Effector memory CD4-positive, alpha-beta T cell (primary cell): ENCODE measurements at places on chromosomes 11 and 22.

DNA sequence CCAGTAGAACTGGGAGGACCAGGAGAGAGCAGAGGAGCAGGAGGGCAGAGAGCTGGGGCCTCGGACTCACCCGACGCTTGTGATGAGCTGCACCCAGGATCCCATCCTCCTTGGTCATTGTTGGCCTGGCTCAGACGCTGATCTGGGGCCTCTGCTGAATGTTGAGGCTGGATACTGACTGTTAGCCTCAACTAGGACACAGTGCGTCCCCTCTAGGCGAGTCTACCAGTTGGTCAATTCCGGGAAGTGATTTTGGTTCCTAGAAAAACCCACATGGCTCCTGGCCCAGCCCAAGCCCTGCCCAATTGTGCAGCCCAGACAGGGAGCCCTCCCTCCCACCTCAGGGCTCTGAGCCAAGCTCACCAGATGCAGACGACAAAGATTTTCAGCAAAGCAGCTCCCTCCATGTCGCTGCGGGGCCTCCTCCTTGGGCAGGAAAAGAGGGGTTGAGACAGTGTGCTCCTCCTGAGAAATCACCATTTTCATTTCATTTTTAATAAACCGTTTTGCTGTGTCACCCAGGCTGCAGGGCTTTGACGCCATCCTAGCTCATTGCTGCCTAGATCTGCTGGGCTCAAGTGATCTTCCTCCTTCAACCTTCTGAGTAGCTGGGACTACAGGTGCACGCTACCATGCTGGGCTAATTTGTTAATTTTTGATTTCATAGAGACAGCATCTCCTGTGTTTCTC is at the start of gene APOL4:
Gene APOL4 (minus strand): TSS at position 180 of the 690 bp plus-strand sequence. CDS start 75 bp downstream, at position 105.
- DNase-seq = no peak

GRCh38 chr22:35921044-35921443 is 107.6 kb downstream of the RBFOX2 start:
- no peak for DNase-seq

DNA sequence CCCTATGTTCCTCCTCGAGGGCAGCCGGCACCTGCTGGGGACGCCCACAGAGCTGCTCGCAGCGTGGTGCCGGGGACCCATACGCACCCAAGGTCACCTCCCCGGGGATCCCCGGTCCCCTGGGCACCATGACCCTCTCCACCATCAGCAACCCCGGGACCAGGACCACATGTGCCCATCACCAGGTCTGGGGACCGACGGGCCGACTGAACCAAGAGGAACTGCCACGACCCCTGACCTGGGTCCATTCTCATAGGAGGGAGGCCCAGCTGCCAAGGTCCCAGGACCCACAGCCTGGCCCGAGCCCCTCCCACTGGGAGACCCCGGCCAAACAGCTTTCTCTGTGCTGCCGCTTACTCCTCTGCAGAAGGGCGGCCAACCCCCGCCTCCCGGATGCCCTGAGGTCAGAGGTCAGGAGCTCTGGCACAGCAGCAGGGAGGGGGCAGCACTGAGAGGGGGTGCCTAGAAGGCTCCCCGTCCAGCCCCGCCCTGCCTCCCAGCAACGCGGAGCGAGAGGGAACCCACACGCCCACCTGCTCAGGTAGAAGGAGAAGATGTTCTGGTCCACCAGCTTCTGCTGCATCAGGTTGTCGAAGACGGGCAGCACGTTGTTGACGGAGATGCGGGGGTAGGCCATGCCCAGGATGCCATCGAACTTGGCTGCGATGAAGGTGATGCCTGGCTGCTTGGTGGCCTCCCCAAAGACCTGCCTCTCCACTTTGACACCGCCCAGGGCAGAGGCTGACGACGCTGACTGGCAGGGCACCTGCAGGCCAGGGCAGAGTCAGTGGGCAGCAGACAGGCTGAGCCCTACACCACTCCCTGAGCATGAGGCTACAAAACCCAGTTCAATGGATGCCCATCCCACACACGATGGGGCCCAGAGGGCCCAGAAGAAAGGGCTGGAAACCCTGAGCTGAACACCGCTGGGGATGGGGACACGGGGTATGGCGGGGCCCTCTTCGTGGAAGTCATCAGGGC is 6.6 kb downstream of the CTSD start:
- no peak for DNase-seq

DNA sequence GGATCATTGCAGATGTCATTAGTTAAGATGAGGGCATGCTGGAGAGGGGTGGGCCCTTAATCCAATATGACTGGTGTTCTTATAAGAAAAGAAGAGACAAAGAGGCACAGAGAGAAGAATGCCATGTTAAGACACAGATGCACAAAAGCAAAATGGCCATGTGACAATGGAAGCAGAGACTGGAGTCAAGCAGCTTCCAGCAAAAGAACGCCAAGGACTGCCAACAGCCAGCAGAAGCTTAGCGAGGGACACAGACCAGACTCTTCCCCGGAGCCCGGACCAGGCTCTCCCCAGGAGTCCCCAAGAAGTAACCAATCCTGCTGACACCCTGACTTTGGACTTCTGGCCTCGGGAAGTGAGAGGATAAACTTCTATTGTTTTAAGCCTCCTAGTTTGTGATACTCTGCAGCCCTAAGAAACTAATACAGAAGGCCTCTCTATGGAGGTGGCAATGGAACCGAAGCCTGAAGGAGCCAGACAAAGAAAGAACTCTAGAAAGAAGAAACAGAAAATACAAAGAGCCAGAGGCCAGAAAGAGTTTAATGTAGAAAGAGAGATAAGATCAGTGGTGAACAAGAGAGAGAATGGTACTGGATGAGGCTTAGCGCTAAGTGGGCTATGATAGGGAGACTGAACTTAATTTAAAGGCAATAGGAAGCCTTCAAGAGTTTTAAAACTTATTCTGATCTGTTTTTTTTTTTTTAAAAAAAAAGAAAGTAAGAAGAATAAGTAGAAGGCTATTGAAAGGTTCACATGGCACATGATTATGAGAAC is 27.7 kb downstream of the PRCP start:
- no peak for DNase-seq

DNA sequence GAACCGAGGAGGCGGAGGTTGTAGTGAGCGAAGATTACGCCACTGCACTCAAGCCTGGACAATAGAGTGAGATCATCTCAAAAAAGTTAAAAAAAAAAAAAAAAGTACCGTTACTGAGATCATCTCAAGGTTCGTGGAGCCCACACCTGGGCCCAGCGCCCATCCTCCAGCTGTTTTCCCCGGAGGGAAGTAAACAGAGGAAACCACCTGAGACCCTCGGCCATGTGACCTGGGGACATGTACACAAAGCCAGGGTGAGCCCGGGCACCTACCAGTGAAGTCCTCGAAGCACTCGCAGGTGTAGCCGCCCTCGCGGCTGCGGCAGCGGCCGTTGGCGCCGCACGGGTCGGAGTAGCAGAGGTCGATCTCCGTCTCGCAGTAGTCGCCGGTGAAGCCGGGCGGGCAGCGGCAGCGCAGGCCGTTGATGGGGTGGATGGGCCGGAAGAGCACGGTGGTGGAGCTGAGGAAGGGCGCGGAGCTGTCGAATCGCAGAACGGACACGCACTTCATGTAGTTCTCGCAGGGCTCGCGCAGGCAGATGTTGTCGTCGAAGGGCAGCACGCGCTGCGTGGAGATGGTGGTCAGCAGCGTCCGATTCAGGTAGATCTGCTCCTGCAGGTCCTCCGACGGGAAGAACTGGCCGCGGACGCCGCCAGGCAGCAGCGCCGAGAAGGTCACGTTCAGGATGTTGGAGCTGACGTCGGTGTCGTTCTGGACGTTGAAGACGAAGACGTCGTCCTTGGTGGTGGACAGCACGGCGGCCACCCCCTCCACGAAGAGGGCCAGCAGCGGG is 73.8 kb downstream of the CELSR1 start:
- DNase-seq = no peak

- DNase-seq = no peak
Observed at GRCh38 chr11:36048496-36049247, 104.8 kb downstream of the LDLRAD3 start.

DNA sequence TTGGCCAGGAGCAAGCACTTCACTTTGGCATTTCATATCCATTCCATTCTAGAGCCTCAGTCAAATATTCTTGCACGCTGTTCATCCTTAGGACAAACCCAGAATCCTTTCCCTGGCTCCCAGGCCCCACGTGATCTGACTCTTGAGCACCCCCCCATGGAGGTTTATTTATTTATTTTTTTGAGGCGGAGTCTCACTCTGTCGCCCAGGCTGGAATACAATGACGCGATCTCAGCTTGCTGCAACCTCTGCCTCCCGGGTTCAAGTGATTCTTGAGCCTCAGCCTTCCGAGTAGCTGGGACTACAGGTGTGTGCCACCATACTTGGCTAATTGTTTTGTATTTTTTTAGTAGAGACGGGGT is 12.7 kb upstream of the TSGA10IP start:
- DNase-seq = no peak

DNA sequence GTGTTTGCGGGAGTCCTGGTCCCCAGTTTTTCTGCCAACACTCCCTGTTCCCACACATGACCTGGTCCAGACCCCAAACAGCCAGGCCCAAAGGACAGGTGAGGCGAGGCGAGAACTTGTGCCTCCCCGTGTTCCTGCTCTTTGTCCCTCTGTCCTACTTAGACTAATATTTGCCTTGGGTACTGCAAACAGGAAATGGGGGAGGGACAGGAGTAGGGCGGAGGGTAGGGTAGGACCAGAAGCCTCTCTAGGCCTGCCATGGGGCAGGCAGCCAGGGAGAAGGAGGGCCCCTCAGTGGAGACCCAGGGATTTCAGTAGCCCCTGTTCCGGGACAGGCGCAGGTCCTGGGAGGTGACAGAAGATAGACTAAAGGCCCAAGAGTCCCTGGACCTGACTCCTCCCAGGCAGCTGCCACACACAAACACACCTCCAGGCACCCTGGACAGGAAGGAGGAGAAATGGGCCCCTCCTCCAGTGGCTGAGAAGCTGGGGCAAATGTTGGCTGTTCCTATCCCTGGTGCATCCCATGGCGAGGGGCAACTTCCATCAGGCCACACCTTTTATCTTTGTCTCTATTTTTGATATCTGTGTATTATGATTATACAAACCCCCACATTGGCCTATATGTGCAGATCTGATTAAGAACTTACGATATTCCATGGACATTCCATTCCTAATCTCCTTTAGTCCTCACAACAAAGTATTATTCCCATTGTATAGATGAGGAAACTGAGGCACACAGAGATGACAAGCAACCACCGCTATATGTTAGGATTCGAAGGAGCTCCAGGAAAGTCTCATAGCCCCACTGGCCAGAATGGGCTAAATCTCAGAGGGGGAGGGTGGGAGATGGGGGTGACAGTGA is 626 bp upstream of the F2 start:
- DNase-seq = no peak

DNA sequence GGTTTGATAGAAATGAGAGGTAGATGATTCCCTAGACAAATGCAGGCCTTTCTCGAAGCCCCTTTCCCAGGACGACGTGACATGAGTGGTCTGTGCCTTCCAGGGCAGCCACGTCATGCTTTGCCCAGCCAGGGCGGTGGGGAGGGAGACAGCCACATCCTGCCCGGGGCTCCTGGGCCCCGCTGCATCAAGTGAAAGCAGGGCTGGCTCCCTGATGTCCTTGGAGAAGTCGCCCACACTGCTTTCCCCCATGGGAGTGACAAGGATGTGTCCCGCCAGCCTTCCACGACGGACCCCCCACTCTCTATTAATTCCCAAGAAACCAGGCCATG is 13.2 kb downstream of the PPARA start:
- no peak for DNase-seq

DNA sequence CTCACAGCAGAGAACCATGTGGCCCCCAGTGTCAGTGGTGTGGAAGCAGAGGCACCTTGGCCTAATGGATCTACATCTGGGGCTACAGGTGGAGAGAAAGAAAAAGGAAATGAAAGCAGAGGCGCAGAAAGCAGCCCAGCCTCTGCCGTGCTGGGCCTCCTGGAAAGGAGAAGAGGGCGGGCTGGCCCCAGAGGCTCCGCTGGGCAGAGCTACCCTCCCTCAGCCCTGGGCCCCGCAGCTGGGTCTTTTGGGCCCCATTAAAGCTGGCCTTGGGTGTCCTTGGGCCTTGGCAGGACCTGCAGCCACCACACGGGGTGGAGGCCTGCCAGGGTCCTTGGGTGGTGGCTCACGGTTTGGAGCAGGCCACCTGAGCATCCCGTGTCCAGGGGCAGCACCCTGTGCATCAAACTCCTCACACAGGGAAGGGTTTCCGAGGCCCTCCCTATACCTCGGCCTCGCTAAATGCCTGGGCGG is 31.6 kb upstream of the GAL start:
- no peak for DNase-seq

- no peak for DNase-seq
Observed at GRCh38 chr11:4884361-4884760, 2.7 kb downstream of the OR51T1 start.

DNA sequence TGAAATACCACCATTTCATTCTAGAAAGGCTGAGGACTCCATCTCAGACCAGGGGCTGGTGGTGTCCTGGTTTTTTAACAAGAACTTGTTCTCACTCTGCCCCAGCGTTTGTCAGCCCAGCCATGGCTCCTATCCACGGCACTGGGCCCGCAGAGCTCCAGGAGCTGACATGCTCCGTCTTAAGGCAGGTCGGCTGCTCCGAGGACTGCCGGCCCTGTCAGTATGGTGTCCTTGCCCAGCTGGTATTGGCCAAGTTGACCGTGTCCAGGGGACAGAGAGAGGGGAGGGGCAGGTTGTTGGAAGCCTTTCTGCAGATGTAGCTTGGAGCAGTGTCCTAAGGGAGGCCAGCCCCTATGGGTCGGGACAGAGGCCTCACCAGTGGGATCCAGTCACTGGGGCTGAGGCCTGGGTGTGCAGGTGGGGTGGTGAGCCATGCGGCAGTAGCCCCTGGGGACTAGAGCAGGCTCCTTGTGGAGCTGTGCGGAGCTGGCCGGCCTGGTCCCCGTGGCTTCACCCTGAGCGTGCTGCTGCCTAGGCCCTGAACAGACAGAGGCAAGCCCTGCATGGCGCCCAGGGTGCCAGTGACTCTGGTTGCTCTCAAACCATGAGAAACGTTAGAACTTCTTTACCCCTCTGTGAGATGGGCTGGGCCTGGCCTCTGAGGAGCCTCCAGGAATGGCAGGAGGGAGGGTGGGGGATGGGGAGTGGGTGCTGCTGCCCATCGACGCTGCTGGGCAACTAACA is 39.9 kb upstream of the KCNQ1OT1 start:
- no peak for DNase-seq

DNA sequence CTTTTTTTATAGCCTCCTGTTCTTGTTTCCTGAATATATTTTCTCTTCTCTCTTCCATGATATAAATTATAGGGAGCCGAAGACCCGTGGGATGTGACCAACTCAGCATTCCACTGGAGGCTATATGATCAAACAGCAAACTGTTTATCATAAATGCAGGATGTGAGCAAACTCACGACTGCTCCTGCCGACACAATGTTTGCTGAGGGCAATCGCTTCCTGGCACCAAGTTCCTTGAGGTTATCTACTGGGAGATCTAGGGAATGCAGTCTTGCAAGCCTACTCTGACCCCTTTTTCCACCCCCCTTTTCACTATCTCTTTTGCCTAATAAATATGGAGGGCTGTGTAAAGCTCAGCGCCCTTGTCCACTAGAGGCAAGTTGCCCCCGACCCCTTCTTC is 13.5 kb upstream of the PLAAT4 start:
- no peak for DNase-seq

GRCh38 chr11:63917692-63918506 is 935 bp upstream of the RCOR2 start:
- no peak for DNase-seq
